ENCODE measurements at places on chromosomes 6 and 20.

GRCh38 chr6:168113226-168113625, 34.2 kb upstream of the FRMD1 start:
- DNase-seq, result no peak

DNA sequence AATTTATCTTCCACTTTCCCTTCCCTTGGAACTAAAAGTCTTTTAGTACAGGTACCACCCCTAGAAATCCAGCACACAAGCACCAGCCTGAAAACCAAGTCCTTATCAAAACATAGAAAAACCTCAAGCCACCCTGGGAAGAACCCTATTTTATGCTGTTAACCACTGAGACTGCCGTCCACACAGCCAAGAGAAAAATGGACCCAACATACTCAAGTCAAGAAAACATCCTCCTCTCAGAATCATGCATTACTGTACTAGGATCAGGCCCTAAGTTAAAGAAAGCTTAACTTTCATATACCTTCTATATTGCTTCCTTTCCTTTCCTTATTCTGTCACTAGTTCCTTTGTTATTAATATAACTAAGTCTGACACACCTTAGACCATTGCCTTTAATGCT, 16.9 kb upstream of the GOPC start:
- DNase-seq, result no peak

- DNase-seq, result peak; percentile 20
These were observed 32.4 kb upstream of the FAM184A start for GRCh38 chr6:119110601-119111548.

- DNase-seq, result peak; percentile 58
These were observed 27.1 kb downstream of the ULBP1 start for GRCh38 chr6:149990661-149991471.
